Cardiac septum (tissue), 1 donor: ENCODE measurements at places on chromosomes 4 and X.

- DNase-seq, result no peak
Observed at GRCh38 chr4:38856524-38857337, at the start of gene TLR6. Gene TLR6 (minus strand): TSS chr4:38856817. CDS start chr4:38829473, 27,344 bp downstream.

DNA sequence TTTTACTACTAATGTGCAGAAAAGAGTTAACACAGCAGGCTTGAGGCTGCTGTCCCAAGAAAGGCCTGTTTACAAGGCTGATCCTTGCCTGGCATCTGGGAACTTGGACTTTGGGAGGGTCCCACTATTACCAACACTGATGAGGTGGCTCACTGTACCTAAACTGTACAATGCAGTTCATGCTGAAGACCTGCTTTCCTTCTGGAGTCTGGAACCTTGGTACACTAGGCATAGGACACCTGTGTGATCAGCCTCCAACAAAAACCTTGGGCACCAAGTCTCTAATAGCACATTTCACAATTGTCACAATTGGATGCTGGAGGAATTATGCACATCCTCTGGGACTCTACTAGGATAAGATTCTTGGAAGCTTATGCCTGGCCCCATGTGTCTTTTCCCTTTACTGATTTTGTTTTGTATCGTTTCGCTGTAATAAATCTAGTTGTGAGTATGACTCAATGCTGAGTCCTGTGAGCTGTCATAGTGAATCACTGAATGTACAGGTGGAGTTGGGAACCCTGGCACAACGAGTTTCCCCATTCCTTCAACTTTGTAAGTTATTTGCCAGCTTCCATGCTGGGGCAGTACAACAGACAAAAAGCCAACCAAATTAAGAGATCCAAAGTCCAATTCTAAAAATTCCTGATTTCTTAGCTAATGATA is 45.9 kb downstream of the TEC start:
- DNase-seq, result no peak

GRCh38 chr4:97950836-97951235 is 192.4 kb downstream of the STPG2 start:
- DNase-seq, result no peak

GRCh38 chrX:124098089-124098488 is 136.6 kb downstream of the STAG2 start:
- DNase-seq, result no peak

DNA sequence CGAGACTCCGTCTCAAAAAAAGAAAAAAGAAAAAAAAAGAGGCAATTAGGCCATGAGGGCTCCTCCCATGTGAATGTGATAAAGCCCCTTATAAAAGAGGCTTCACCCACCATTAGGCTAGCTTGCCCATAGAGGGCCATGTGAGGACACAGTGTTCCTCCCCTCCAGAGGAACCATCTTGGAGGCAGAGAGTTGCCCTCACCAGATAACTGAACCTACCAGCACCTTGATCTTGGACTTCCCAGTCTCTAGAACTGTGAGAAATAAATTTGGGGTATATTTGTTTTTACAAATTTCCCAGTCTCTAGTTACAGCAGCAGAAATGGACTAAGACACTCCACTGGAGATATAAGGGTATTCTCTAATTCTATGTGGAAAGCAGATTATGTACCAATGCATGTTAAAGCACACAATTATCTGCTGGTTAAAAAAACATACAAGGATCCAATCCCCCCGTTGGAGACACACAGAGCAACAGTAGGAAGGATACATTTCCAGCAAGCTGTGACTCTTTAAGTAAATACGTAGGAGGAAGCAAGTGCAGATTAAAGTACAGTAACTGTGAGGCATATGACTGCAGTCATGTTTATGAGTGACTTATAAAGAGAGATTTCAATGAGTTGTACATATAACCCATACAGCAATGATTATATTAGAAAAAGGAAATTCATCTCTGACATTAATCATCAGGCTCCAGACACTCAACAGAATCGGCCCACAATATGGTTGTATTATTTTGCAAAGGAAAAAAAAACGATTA is 21.4 kb downstream of the SH3RF1 start:
- no peak for DNase-seq

DNA sequence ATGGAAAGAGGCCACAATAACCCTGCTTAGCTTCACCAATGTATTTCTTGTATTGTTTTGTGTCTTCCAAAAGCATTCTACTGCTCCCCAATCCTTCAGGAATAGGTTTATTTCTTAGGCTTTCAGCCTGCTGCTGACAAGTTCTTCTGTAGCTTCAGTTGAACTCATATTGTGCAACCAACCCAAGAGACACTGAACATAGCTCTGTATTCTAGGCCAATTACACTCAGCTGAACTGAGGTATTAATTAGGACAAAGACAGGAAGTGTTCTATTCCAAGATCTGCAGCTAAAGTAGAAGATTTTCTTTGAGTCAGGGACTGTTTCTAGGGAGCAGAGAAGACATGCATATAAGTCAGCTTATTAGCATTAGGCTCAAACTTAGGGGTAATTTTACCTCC is 151.8 kb downstream of the LHFPL1 start:
- DNase-seq, result no peak

- no peak for DNase-seq
Observed at GRCh38 chrX:136839196-136839595, 41.3 kb downstream of the RBMX start.

GRCh38 chr4:3335385-3335784 is 42.6 kb downstream of the RGS12 start:
- DNase-seq, result no peak

DNA sequence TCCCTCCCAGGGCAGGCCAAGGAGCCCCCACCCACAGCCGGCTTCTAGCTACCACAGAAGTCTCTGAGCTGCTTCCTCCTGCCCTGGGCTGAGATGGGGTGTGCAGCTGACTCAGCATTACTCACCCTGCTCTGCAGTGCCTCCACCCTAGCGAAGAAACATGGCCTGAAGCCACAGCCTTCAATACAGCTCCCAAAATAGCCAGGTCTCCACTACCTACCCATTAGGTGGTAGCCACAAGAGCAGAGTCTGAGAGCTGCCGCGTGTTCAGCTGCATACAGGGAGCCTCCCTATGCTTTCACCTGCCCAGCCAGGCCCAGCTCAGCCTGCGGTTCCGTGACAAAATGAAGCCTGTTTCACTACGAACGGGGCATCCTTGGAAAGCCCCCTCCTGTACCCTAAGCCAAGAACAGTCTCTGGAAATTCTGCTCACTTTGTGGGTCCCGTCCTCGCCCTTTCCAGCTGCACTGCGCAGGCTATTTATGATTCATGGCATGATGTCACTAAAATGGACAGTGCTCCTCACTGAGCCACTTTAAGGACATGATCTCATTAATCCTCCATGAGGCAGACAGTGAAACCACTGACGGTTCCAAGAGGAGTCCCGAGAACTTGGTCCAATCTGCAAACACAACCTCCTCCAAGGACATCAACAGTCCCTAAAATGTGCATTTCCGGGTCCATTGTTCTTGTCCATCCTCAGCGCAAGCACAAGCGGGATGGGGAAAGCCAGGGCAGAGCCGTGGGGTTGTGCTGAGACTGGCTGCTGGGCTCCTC is 20.2 kb downstream of the WDR1 start:
- peak; percentile 89 for DNase-seq

GRCh38 chrX:34880656-34881055 is 61.9 kb upstream of the FAM47B start:
- DNase-seq, result no peak

DNA sequence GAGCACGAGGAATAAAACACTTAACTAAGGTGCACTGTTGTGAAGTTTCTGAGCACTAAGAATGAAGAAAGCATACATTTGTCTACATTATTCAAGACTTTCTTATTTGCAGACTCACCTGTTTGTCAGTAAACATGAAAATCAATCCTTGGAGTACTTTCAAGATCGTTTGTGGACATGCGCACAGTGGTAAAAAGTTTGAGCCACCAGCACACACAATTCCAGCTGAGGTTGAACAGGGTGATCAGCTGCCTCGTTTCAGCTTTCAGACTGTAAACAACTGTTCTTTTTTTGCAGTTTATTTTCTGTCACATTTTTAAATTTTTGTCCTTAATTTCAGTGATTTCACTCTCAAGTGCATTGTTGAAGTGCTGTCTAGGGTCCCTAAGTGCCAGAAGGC is 143.8 kb upstream of the VCX2 start:
- no peak for DNase-seq

GRCh38 chrX:39309018-39309635 is 507.9 kb downstream of the MID1IP1 start:
- no peak for DNase-seq

DNA sequence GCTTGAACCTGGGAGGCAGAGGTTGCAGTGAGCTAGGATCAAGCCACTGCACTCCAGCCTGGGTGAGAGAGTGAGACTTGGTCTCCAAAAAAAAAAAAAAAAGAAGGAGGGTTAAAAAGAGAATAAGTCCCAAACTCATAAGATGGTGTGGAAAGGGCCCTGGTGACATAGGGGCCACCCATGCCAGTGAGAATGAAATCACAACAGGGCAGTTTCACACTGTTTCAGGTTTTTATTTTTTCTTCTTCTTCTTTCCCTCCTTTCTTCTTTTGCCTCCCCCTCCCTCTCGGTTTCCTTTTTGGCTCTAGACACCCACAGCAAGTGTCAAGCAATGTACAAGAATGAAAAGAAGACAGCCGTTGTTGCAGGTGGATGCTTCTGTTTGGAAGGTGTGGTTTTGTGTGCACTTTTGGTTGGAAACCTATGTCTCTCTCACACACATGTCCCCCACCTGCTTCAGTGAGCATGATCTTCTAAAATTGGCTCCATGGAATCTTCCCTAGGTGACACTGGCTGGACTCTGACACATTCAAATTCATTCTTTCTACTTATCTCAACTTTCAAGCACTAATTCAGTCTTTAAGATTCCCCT is 14.4 kb upstream of the TLR8 start:
- DNase-seq, result no peak

DNA sequence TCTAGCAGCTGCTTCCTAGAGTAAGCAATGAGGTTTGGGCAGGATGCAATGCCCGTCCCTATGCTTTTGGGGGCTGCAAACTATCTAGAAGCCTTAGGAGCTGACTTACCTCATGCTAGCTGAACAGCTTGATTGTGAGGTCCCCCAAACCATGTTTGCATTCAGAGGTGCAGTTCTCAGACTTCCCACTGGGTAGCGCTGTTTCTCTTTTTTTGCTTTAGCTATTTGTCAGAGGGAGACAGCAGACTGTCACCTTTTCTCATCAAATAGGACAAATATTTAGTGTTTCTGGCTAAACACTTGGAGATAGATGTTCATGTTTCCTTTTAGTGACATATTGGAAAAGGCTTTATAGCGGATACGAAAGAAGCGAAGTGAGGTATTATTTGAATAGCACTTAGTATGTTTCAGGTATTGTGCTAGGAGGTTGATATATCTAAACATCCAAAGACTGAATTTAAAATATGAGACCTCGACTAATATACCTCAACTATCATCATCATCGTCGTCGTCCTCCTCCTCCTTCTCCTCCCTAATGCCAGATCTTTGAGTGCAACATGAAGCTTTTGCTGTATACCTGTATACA is 18.7 kb upstream of the TMEM192 start:
- no peak for DNase-seq

- DNase-seq, result no peak
Observed at GRCh38 chrX:314049-314448, 4.5 kb downstream of the GTPBP6 start.

- DNase-seq, result no peak
Observed at GRCh38 chr4:90445380-90445779, 318.2 kb downstream of the CCSER1 start.

GRCh38 chrX:109856974-109857373 is 123.9 kb upstream of the ACSL4 start:
- no peak for DNase-seq

- DNase-seq, result no peak
Observed at GRCh38 chrX:129813662-129814368, 29.9 kb downstream of the ZDHHC9 start.

GRCh38 chr4:87012265-87012953 is 77.6 kb downstream of the AFF1 start:
- no peak for DNase-seq

- DNase-seq, result no peak
Observed at GRCh38 chrX:7132335-7133049, 15.0 kb upstream of the STS start.

DNA sequence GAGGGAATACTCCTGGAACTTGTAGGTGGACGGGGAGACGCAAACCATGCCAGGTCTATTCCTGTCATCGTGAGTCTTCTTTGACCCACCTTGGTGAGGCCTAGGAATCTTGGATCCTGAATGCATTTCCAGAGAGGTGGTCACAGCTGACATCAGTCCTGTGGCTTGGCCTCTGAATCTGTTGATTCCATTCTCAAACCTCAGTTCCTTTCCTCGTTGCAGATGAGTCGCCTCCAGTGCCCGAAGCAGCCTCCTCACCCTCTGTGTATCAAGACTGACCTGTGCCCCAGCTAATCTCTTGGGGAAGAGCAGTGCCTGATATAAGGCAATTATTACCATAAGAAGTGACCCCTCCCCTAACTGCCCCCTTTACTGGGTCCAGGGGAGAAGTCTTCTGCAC is 118.1 kb downstream of the SMIM20 start:
- no peak for DNase-seq

DNA sequence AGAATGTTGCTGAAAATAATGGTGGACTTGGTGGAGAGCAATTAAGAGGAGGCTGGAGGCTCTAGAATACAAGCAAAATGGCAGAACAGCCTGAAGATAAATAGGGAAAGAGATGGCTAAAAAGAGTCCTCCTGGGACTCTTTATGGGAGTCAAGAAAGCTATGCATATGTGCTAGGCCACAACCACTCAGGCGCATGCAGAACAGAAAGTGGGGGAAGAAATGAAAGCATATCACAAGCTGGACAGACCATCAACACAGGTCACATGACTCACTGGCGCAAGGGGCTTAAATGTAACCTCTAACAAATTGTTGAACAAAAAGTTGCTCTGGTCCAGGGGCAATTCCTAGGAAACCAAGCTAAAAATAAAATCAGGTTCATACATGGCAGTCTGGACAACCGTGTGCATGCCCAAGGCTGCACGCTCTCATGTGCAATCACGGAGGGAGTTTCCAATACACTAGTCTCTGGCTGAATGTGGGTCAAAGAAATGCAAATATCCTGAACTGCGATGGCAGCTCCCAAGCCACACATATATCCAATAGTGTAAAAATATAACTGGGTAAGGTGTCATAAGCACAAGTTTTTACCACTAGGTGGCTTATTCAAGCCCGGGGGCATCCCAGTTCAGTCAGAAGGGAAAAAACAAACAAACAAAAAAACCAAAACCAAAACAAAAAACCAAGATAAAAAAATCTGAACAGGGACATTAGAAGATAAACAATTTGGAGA is 45.4 kb downstream of the ZNF711 start:
- no peak for DNase-seq

GRCh38 chrX:1679238-1679637 is 64.4 kb downstream of the ASMT start:
- DNase-seq, result no peak

DNA sequence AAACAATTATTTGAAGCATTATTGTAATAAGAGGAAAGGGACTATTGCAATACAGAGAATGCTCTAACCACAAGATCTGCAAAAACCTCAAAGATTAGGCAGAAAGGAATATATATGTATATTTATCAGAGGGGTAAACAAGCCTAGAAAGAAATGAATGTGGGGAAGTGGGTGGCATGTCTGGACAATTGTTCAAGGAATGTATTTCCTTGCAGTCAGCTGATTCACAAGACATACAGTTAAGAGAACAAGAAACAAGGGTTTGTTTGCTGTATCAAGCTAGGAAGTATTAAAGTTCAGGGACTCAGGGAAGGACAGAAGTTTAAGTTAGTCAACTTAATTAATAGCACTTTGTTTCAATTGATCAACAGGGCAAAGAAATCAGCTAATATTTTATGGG is 514.7 kb downstream of the CENPC start:
- no peak for DNase-seq

- no peak for DNase-seq
Observed at GRCh38 chr4:155640751-155641150, 25.9 kb upstream of the GUCY1A1 start.

- DNase-seq, result no peak
Observed at GRCh38 chrX:154719132-154719675, 31.7 kb downstream of the GAB3 start.

- DNase-seq, result no peak
Observed at GRCh38 chrX:10648614-10649013, 28.2 kb upstream of the MID1 start.
